ENCODE measurements at places on chromosomes 16 and 17. TPM values are rescaled to one million over a fixed set of nuclear protein-coding genes. Genes with fewer than 3 reads are reported as not detected.

DNA sequence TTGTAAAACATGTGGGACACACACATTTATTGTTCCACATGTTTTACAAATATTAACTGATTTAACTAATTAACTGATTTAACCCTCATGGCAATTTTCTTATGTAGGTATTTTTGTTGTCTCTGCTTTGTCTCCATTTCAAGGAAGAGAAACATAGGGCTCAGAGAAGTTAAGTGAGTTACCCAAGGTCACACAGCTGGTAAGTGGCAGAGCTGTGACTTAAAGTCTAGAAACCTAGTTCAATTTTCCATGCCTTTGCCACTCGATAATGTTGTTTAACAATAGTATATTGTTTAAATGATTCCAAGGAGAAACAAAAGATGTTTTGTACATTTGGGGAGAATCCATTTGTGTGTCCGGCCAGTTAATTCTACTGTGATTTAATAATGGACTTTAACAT, 284.1 kb upstream of the CDH5 start:
- DNase-seq = no peak

DNA sequence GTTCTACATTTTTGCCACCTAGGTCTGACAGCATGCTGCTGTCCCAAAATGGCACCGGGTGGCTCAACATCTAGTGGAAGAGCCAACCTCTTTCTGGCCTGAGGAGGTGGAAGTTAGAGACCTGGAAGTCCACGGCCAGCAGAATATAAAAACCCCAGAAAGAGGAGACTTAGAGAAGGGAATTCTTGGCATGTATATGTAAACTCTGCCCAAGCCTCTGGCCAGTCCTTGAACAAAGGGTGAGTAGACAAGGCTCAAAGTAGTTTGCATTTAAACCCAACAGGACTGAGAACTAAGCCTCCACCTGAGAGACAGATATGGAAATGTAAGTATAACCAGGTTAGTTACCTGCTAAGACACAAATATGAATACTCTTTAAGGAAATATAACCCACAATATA, 210.3 kb downstream of the GRIN2A start:
- no peak for DNase-seq

- DNase-seq = no peak
Observed at GRCh38 chr16:2243781-2244180, 7.5 kb downstream of the DNASE1L2 start.

GRCh38 chr17:45905814-45906213, 11.5 kb downstream of the MAPT start:
- DNase-seq = no peak

Gene SMIM5
- 1.7 TPM for total RNA-seq
